ENCODE measurements at places on chromosomes 5 and 9.
A peak's percentile ranks its signal among the peaks of the same experiment; 100 is the strongest.

GRCh38 chr5:1500411-1501091, 23.2 kb downstream of the LPCAT1 start:
- peak; percentile 81 for DNase-seq

DNA sequence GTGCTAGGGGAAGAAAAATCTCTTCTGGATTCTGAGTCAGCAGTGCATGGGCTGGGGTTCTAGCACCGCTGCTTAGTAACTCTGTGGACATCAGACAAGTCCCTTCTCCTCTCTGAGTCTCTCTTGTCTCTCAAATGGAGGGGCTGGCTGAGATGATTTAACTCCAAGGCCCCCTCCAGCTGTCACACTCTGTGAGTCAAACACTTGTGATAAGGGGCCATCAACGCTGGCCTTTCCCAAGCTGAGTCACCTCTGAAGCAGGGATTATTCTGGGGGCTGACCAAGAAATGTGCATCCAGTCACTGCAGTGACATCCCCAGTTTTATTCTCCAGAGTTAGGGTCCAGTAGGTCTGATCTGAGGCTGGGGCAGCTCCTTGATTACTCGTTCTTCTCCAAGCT, 110.4 kb upstream of the ZNF462 start:
- DNase-seq = no peak

DNA sequence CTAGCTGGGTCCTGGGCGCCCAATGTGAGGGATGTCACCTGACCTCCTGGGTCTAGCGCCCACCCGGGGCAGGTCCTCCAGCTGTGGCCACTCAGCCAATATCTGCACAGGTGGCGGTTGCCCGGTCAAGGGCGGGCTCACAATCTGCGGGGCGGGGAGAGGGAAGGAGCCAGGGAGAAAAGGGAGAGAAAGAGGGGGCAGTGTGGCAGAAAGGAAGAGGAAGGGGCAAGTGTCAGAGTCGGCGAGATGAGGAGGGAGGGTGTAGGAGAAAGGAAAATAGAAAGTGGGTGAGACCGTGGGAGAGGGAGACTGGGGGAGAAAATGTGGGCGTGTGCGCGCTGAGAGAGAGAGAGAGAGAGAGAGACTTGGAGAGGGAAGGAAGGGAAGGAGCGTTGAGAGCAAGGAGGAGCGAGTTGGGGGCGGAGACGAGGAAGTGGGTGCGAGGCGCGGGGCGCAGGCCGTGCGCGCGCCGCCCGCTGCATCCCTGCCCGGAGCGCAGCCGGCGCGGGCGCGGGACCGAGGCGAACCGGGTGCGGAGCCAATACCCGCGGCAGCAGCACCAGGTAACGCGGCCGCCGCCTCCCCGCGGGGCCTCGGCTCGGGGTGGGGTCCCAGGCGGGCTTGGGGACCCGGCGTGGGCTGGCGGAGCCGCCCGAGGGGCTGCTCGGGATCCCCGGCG, at the start of gene HRH2:
Gene HRH2, plus strand, starts transcription at position 479 of the 679 bp plus-strand sequence. CDS start 25,163 bp downstream, outside the sequence.
- DNase-seq = no peak

- DNase-seq = no peak
Measured at GRCh38 chr9:5799314-5799713, 33.6 kb downstream of the ERMP1 start.

DNA sequence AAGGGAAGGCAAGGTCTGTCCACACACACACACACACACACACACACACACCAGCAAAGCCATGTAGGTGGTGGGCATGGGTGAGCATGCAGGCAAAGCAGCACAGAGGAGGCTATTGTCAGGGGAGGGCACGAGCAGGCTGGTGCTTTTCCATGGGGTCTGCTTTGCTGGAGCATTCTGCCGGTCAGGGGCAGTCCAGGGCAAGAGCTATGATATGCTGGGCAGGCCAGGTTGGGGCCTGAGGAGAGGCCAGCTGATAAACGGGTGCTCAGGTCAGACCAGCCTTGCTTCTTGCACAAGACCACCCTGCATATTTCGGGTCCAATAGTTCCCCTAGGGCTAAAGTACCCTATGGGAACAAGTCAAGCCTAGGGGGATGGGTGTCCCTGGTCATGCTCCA, 253.9 kb upstream of the DMAC1 start:
- DNase-seq = no peak

DNA sequence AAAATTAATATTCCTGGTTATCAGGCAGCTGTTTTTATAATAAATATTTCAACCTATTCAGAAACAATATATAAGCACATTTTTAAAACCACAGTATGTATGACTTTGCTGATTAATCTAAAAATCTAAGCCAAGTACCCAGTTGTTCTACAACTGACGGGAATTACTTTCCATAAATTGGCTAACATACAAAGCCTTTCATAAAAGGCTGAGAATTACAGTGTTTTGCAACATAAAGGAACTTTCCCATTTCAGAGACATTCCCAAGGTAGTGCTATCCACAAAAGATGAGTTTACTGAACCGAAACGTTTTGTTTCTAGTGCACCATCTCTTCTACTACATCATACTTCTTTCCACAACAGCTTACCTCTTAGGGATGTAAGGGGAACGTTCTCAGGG, 7.2 kb downstream of the RNF145 start:
- no peak for DNase-seq

GRCh38 chr9:127818574-127818973, 15.9 kb downstream of the FPGS start:
- no peak for DNase-seq

GRCh38 chr5:132867046-132867451, 607 bp downstream of the UQCRQ start:
- DNase-seq = no peak

- DNase-seq = peak; percentile 16
Measured at GRCh38 chr5:1324301-1324700, 20.6 kb downstream of the CLPTM1L start.

DNA sequence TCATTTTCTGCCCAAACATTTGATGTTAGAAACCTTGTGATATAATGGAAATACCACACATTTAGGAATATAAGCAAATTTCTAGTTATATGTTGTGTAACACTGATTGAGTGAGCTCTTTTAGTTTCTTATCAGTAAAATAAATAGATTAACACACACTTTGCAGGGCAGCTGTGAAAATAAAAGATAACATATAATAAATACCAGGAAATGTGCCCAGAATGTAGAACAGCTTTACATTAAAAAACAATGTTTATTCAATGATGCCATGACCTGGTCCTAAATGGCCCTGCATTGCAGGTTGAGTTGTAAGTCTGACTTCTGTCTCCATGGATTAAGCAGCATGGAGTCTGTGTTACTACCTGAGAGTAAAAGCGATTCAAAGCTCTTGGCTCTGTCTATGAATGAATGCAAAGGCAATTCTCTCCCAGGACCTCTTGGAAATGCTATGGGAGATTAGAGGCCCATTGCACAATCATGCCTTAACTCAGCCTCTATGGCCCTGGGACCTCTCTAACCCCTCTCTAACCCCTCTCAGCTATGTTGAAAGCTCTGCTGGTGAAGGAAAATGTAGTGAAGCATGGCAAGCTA, 296.0 kb upstream of the ACTBL2 start:
- DNase-seq = no peak

- no peak for DNase-seq
Measured at GRCh38 chr9:134484479-134484878, 157.1 kb upstream of the COL5A1 start.

- DNase-seq = no peak
Measured at GRCh38 chr9:119195521-119195920, 173.7 kb downstream of the BRINP1 start.

DNA sequence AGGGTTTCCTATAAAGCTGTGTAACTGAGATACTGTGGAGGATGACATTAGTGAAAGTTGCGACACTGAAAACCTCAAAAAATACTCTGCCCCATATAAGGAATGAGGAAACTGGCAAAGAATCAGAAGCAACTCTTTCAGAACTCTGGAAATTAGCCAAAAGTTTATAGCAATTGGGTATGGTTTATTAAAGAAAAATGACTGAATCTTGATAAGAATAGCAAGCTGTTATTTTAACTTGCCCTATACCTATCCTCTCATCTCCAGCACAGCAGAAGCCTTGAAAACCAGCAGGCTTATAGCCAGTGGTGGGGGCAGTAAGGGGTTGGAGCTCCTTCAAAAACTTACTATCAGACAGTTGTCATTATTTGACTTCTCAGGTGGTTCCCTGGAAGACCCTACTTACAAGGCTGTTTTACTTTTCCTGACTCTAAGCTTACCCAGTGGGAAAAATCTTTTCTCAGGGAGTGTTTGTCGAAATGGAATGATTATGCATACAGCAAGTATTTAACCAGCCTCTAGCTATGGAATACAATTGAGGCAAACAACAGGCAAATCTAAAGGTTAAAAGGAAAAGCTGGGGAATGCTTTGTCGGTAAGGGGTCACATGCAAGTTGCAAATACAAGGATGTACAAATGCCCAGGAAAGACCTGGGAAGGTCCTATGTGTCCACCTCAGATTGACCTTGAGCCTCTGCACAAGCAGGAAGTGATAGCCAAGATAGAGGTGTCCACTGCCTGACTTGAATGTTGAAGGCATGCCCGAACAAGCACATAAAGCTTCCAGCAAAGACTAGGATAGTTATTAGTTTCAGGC, 21.0 kb upstream of the FAM151B start:
- no peak for DNase-seq

GRCh38 chr9:13485068-13485596, 205.6 kb upstream of the MPDZ start:
- DNase-seq = peak; percentile 71

- DNase-seq = no peak
Measured at GRCh38 chr9:13957089-13957488, 356.9 kb downstream of the NFIB start.

DNA sequence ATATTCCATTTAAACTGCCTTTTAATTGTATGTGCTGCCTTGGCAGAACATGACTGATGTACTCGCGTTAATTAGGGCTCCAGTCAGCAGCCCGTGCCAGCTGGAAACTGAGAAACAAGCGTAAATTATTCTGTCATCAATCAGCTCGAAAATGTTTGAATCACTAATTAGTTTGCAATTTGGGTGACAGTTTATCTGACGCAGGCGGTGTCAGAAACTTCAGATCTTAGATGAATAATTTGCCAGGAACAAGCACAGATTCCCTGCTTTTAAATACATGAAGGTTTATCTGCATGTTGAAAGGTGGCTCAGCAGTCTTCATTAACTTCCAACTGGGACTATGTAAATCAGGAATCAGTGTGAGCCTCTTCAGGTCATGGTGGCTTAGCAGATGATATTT, 176.0 kb upstream of the TLE4 start:
- DNase-seq = no peak

DNA sequence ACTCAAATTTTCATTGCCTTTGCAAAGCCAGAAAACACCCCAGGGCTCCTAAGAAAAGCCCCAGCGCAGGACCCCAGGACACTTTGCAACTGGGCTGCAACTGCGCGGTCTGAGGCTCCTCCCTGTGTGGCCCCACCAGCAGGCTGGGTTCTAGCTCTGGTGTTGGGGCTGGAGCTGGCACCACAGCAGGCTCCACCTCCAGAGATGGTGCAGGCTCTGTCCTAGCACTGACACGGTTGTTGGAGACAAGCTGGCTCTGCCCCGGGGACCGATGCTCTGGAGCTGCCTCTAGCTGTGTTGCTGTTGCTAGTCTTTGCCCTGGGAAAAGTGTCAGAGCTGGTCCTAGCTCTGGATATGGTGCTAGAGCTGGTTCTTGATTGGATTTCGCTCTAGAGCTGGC, 13.6 kb downstream of the LCN10 start:
- no peak for DNase-seq

- DNase-seq = no peak
Measured at GRCh38 chr5:124956471-124957029, 210.1 kb upstream of the ZNF608 start.

DNA sequence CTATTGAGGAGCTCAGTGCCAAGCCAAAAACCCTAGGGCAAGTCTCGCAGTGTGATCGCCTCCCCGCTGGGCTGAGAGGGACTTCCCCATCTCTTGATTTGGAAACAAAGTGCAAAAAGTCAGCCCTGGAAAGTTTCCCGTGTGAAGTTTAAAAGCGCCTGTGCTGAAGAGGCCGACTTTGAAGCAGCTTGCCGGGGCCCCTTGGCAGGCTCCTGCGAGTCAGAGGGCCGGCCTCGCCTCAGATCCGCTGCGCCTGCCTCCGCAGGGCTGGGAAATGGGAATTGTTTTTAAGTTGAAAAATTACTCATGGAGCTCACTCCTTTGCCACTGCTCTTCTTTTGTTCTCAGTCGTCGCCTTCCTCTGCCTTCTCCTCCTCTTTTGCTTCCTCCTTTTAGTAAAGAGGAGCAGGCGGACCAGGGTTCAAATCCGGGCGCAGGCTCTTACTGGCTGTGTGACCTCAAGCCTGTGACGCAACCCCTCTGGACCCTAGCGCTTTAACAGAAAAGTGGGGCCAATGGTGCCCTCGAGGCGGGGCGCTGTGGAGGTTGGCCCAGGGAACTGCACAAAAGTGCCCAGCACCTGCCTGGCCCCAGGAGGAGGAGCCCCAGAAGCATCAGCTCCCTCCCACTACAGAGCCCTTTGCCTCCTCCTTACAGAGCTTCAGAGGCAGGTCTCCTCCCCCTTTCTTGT, 14.7 kb upstream of the LHX2 start:
- no peak for DNase-seq

GRCh38 chr9:79578891-79579290, 7.1 kb downstream of the TLE4 start:
- no peak for DNase-seq

GRCh38 chr5:55176176-55176818, 3.3 kb upstream of the CDC20B start:
- DNase-seq = peak; percentile 59

DNA sequence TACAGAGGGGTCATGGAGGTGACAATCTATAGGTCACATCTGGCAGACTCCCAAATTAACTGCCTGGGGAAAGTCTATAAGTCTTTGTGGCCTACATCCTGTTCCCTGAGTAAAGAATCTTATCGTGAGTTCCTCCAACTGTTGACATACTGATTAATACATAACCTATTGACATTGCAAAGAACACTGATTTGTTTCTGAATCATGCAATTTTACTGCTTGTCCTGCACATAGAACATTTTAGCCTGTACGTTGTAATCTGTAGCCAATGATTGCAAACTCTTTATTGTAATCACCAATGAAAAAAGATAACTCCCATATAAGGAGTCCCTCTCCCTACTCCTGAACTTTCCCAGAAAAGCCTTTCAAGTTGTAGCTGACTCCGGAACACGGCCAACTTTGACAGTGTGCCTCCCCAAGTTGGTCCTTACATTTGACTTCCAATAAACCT, 18.8 kb upstream of the OR2K2 start:
- no peak for DNase-seq

- no peak for DNase-seq
Measured at GRCh38 chr5:79077680-79078365, 8.3 kb downstream of the BHMT2 start.

- no peak for DNase-seq
Measured at GRCh38 chr5:158525663-158526062, 574.1 kb downstream of the EBF1 start.

DNA sequence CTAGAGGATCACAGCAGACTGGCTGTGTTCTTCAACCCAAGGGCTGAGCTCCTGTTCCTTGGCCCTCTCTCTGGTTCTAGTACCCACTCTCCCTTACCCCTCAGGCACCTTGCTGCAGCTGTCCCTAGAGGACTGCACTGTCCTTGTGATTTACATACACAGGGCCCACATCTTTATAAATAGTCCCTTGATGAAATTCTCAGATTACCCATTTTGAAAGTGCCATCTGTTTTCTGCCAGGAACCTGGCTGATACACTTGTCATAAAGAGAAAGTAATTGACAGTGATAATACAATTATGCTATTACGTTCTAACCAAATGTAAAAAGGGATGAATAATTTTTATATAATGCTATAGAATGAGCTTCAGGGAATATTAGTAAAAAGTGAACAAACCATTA, 16.5 kb upstream of the SPARC start:
- DNase-seq = no peak
